ENCODE measurements at places on chromosomes 1 and 21.
A peak's percentile ranks its signal among the peaks of the same experiment; 100 is the strongest.

- peak; percentile 98 for DNase-seq
These were observed 18.0 kb upstream of the PTP4A2 start for GRCh38 chr1:31955917-31956736.

DNA sequence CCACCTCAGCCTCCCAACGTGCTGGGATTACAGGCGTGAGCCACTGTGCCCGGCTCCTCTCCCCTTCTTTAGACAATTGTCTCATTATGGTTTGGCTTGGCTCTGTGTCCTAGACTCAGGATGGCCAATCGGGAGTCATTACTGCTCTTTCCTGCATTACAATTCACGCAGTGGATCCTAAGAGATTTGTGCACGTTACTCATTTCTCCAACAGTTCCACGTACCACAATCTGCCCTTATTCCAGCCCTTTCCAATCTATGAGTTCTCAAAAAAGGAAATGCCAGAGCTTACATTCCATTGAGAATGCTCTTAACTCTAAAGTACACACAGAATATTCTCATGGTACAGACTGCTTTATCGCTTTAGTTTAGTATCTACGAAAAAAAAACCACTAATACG, 357.0 kb downstream of the GPATCH2 start:
- no peak for DNase-seq

DNA sequence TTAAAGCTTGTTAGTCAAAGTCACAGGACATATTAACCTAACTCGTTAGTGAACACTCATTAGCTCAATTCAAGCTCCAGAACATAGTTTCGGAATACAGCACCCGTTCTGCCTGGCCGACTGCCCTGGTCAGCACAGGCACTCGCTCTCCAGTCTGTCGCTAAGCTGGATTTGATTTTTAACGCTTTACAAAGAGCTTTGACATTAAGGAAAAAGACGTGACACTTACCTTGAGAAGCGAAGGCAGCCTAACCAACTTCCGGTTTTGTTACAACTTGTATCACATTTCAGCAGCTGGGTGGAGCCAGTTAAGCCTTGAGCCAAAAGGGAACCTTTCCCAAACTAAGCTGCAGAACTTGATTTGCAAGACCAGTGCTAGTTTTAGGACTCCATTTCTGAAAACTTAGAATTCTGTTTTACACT, at the start of gene FRRS1:
Gene FRRS1 (minus strand): TSS at position 258 of the 423 bp plus-strand sequence. CDS start 17,867 bp downstream, outside the sequence.
- DNase-seq: peak; percentile 81

DNA sequence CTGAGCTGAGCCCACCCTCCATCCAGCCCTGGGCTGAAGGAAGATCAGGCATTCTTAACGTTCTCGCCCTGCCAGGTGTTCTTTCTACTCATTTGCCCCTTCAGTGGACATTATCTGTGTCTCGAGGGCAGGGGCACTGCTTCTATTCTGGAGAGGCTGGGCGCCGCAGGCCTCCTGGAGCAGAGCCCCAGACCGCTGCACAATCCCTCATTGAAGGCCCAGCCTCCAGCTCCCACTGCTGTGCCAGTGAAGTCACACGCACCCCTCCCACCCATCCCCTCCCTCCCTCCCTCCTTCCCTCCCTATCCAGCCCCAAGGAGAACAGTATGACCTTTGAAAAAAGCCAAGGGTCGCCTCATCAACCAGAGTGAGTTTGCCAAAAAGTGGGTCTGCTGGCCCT, 76.7 kb downstream of the NFASC start:
- DNase-seq: no peak

DNA sequence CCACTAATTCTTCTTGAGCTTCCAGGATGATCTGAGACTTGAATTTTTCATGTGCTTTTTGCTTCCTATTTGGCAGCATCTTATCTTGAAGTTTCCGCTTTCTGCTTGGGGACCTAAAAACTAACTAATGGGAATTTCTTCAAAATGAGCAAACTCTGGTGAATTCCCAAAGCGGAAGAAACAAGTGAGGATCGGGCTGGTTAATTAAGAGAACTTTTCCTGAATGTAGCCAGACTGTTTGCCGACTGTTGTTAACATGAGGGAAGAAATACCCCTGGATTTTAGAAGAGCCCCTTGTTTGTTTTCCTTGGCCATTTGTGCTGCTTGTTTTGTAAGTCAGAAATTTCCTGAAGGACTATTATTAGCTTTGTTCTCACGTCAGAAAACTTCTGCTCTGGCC, 6.1 kb upstream of the SELE start:
- DNase-seq: no peak

DNA sequence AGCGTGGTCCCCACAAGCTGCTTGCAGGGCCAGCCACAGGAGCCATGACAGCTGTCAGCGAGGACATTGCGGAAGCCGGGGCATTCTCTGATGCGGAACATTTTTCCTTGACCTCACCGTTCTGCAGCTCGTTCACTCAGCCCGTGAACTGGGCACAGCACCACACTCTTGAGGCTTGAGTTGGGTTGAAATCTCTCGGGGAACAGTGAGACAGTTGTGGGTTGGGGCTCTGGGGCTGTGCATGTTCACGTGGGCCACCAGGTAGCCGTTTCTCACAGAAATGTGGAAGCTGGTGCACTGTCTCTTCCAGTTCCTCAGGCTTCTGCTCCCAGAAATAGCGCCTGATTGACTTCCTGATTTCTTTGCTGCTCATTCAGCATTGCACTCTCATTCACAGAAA, 69.8 kb downstream of the SPSB1 start:
- peak; percentile 45 for DNase-seq

DNA sequence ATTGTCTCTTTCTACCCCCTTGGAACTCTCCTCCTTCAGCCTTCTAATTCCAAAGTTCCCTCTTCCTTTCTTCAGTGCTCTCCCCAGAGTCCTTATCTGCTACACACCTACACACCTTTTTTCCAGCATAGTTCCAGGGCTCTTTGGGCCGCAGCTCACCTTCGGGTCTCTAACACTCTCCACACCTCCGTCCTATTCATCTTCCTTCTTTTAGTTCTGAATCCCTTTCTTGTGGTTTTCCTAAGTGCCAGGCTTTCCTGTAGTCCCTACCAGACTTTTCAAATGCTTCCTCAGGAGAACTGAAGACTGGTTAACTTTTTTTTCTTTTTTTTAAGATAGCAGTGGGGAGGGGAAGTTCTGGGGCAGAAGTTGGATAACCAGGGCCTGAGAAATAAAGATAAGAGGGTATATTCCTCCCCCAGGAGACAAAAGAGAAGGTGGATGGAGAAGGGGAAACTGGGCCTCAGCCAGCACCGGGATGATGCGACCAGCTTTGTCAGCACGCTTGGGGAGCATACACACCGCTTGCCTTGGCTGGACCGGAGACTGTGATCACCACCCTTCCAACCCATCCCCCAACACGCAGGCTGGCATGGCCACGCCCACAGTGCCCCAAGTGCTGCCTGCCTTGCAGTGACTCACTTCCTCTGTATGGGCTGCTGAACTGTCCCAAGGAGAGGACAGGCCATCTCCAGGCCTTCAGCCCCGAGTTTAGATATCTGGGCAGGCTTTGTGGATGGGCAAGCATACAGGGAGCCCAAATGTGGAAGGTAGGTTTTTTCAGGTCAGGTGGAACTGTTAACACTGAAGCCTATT, 2.5 kb upstream of the CERS2 start:
- peak; percentile 87 for DNase-seq

DNA sequence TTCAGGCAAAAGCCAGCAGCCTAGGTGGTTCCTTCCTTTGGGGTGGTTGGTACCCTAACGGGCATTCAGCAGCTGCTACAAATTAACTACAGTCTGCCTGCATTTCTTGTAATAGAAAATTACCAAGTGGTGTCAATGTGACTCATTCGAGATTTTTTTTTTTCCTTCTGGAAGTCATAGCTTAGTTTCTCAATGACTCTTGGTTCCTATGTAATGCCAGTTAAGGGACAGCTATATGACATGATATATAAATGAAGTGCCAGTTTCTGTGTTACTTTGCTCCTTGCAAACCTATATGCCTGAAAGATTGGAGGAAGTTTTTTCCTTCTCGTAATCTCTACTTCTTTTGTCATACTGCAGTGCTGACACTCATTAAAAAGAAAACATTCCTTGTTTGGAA, 2.6 kb downstream of the MGST3 start:
- DNase-seq: peak; percentile 70

DNA sequence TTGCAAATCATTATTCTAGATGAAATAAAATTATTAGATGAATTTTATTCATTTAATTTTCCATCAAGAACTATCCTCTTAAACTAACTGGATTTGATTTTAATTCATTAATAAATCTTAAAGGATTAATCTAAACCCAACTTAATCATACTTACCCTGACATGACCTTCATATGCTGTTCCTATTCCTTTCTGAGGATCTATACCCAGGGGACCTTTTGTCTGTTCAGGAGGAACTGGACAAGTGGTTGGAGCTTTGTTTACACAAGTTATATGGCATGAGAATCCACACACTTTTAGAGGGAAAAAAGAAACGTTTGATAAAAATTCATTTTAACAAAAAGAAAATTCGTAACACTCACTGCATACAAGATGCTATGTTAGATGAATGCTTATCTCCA, 95.2 kb downstream of the COQ8A start:
- no peak for DNase-seq

DNA sequence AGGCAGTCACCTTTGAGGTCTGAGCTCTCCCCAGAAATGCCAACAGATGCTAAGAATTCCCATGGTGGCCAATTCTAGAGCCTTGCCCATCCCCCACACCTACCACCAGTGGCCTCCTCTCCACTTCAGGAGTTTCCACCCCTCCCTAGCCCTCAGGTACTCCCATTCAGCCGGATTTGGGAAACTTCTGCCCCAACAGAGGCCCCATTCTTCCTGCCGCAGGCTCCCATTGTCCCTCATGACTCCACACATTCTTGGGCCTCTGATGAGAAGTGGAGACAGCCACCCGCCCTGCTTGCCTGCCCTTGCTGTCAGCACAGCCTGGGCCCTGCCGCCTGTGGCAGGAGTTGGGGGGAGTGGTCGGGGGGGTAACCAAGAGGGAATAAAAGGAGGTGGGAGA, 4.6 kb downstream of the BLACAT1 start:
- no peak for DNase-seq

DNA sequence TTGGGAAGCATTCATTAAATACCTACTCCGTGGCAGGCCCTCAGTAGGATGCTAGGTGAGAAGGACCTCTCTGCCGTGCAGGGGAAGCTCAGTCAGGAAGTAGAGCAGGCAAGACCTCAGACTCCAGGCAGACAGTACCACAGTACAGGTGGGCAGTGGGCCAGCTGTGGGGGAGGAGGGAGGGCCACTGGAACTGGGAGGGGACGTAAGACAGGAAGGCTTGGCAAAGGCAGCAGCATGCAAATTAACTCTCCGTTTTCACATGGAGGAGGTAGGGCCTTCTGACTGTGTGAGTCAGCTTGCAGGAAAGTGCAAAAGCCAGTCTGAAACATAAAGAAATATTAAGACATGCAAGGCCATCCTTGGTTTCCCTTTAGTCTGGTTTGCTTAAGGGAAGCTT, 157.7 kb downstream of the TRIM33 start:
- peak; percentile 23 for DNase-seq

- no peak for DNase-seq
These were observed 10.1 kb downstream of the ZC3H12A start for GRCh38 chr1:37484325-37485051.

GRCh38 chr21:37983336-37984095, 67.3 kb upstream of the KCNJ6 start:
- no peak for DNase-seq

- DNase-seq: no peak
These were observed 131.1 kb downstream of the KIAA0319L start for GRCh38 chr1:35426097-35426586.

- no peak for DNase-seq
These were observed 43.3 kb downstream of the S100B start for GRCh38 chr21:46561445-46562090.

DNA sequence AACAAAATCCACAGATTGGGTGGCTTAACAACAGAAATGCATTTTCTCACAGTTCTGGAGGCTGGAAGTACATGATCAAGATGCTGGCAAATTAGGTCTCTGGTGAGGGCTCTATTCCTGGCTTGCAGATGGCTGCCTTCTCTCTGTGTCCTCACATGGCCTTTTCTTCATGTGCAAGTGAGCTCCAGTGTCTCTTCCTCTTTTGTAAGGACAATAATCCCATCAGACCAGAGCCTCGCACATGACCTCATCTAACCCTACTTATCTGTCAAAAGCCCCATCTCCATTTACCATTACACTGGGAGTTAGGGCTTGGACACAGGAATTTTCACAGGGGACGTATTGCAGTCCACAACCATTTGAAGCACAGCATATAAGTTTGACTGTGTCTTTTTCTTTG, 181.6 kb downstream of the NEGR1 start:
- peak; percentile 37 for DNase-seq

- DNase-seq: no peak
These were observed 41.3 kb upstream of the CFHR3 start for GRCh38 chr1:196733091-196733970.

DNA sequence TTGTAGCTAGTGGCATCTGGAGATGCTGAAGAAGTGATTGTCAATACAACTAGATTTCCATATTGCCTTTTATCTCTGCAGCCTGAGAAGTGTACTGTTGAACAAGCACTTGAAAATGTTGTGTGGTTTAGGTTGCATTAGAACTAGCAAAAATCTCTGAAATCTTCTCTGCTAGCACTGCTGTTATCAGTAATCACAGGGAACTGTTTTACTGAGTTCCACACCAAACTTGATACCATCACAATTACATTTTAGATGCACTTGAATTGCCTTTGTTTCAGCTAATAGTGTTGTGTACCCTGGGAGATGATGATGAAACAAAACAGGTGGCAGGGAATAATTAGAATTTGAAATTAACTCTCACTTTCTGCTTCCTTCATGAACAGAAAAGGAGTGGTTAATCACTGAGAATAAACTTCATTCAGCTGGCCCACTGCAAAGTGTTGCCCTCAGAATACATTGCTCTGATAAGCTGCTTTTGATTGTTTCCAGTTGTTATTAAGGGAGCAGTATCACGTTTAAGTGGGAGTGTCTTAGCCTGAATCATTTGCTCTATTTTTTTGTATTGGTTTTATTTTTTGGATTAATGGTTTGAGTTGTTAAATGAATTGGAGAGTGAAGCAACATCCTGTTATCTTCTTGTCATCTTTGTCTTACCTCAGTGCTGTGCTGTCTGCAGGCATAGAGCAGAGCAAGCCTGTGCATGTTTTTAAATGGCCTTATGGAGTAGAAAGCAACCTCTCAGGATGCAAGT, 13.0 kb downstream of the FAM20B start:
- DNase-seq: no peak
